ENCODE measurements at places on chromosomes 12 and 14.

GRCh38 chr14:75182821-75183220, 6.4 kb upstream of the TMED10 start:
- DNase-seq = peak; percentile 33

DNA sequence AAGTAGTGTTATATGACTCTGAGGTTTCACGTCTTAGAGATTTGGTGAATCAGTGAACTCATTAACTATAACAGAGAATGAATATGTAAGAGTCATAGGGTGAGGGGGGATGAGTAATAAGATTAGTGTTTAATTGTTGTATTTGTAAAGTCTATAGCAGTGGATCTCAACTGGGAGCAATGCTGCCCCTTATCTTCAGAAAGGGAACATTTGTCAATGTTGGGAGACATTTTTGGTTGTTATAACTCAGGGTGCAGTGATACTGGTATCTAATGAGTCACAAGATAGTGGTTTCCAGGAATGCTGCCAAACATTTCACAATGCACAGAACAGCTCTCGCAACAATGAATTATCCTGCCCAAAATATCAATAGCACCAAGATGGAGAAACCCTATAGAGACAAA, 1193.7 kb downstream of the GALC start:
- DNase-seq = peak; percentile 97

DNA sequence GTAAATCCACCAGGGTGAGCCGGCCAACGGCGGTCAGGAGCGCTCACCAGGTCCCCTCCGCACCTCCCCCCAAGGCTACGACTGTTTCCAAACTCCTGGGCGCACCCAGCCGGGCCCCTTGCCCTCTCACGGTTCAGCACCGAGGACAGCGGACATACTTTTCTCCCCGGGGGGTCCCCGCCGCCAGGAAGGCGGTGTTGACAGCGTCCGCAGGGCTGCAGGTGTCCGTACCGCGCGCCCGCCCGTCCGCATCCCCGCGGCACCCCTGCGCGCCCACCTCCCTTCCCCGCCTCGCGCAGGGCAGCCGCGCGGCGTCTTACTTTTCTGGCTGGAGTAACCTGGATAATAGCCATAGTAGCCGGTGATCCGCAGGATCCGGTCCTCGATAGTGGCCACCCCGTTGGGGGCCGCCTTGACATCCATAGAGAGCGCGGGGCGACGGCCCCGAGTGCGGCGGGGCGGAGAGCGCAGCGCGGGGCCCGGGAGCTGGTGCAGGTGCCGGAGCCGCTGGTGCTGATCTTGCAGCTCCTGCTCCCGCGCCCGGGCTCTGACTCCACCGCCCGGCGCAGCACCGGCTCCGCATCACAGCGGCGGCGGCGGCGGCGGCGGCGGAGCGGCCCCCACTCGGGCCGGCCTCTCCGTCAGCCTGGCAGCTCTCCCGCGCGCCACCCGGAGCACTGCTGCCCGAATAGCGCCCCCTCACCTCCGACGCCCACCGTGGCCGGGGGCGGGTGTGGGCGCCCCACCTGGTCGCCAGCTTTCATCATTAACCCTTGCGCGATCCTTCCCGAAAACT, at the start of gene SLC35F4:
SLC35F4 (minus strand) TSS at position 690 of the 796 bp plus-strand sequence.
- peak; percentile 22 for DNase-seq

DNA sequence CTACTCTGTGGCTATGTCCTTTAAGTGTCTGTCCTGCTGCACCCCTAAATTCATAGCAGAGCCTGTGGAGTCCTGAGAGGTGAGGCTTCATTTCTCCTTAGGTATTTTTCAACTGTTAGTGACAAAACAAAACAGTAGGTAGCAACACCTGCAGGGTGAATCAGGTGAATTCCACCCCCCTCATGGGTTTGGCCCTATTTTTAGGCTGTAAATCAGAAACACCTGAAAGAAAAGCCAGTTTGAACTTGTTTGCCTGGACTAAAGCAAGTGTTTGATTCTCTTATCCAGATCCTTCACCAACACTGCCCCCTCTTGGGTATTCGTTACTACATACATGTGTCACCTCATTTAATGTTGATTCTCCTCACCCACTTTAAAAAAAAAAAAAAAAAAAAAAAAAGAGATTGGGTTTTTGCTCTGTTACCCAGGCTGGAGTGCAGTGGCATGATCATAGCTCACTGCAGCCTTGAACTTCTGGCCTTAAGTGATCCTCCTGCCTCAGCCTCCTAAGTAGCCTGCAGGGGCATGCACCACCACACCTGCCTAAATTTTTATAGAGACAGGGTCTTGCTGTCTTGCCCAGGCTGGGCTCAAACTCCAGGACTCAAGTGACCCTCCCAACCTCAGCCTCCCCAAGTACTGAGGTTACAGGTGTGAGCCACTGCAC, 10.3 kb downstream of the TBPL2 start:
- DNase-seq = peak; percentile 63

GRCh38 chr14:55382483-55382882, 29.1 kb downstream of the ATG14 start:
- DNase-seq = no peak

GRCh38 chr12:51839310-51839947, 9.1 kb downstream of the FIGNL2 start:
- DNase-seq = no peak

DNA sequence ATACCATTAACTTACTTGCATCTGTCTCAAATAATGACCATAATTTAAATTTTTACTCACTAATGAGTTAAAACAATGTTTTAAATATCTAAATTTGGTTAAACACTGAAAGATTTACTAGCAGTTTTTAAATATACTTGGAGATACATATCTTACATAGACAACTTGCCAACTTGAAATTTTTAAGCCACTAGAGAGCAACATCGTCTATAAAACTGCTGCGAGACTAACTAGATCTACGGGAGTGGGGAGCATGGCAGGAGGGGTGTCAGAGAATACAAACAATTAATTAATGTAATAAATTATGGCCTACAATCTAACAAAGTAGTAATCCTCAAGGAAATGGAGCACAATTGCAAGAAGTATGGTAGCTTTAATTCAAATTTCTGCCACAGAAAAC, 120.4 kb downstream of the LRRIQ1 start:
- no peak for DNase-seq

DNA sequence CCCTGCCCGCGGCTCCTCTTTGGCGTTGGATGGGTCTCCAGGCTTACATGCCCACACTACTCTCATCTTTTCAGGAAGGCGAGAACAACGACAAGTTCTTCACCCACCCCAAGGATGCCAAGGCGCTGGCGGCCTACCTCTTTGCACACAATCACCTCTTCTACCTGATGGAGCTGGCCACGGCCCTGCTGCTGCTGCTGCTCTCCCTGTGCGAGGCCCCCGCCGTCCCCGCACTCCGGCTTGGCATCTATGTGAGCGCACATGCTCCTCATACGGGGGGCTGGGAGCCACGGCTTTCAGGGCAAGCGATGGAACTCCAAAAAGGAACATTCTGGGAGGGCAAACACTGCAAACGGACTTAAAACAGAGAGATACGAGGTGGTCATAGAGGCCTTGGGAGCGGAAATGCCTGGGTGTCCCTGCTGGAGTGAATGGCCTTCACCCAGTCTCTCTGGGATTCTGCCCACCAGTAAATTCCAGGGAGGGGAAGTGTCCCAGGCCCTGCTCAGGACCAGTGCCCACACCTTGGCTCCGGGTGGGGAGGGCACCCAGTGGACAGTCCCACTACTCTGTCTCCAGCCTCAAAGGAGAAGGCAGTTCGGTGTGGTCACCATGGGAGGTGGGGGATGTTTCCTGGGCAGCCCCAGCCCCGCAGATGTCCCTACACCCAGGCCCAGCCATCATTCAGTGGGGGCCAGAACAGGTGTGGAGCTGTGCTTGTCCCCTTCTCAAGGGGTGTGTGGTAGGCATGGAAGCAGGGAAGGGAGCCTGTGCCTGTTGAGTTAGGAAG, 45.0 kb downstream of the TPCN1 start:
- DNase-seq = no peak

DNA sequence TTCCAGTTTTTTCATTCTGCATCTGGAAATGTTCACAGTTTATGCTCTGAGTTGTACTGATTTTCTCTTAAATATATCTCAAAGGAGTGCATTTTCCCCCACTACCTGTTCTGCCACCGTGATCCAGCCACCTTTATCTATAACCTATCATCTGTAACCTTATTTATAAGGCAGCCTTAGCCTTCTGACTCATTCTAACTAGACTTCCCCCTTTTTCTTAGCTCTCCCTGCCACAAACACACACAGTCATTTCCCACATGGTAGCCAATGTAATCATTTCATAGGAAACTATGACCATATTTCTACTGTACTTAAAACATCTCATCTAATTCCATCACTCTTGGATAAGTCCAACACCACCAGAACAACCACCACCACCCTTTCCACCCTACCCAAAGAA, 10.8 kb upstream of the GYS2 start:
- no peak for DNase-seq

DNA sequence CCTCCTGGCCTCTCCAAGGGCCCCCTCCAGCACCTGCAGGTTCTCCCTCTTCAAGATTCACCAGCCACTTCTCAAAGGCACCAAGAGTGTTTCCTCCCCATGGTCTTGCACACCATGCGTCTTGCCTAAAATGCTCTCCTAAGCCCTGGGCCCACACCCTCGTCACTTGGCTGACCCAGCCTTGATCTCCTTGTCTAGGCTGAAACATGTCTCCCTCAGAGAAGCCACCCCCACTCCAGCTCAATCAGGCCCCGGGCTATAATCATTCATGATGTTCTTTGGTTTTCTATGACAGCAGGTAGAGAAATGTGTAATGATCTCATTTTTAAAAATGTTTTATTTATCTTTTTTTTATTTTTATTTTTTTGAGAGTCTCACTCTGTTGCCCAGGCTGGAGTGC, 88.1 kb downstream of the EFCAB11 start:
- no peak for DNase-seq

GRCh38 chr12:51429700-51430099, 5.1 kb downstream of the SLC4A8 start:
- no peak for DNase-seq

GRCh38 chr12:30985814-30986452, 59.4 kb downstream of the TSPAN11 start:
- DNase-seq = peak; percentile 8

DNA sequence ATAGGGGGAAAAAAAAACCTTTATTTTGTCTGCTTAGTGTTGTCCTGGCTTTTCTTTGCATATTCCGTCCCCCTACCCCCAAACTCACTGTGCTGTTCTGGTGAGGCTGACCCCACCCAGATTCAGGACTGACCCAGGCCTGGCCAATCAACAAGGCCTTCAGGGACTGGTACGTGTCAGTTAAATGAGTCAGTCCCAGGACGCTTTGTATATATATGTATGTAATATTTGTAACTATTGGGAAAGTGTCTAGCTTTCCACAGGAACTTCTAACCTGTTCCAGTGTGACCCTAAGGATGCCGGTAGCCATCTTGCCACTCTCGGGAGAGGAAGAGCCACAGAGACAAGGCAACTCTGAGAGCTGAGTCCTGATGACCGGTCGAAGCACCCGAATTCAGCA, 107.4 kb downstream of the VCPKMT start:
- no peak for DNase-seq

GRCh38 chr12:84741692-84742091, 170.9 kb downstream of the SLC6A15 start:
- no peak for DNase-seq

- DNase-seq = no peak
Measured at GRCh38 chr12:78835493-78835892, 29.1 kb upstream of the SYT1 start.

DNA sequence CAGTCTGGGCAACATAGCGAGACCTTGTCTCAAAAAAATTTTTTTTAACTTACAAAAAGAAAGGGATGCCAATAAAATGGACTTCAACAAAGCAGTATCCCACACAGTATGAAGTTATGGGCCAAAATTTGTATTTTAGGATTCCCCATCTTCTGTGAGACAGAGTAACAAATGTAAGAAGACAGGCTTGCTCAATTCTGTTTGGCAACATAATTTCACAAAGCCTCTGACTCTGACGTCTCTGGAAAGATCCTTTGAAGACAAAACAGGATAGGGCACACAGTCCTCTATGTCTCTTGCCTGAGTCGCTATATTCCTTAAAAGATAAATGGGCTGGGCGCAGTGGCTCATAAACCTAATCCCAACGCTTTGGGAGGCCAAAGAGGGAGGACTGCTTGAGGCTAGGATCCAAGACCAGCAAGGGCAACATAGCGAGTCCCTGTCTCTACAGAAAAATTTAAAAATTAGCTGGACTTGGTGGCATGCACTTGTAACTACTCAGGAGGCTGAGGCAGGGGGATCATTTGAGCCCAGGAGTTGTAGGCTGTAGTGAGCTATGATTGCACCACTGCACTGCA, 1.1 kb upstream of the HOMEZ start:
- no peak for DNase-seq

DNA sequence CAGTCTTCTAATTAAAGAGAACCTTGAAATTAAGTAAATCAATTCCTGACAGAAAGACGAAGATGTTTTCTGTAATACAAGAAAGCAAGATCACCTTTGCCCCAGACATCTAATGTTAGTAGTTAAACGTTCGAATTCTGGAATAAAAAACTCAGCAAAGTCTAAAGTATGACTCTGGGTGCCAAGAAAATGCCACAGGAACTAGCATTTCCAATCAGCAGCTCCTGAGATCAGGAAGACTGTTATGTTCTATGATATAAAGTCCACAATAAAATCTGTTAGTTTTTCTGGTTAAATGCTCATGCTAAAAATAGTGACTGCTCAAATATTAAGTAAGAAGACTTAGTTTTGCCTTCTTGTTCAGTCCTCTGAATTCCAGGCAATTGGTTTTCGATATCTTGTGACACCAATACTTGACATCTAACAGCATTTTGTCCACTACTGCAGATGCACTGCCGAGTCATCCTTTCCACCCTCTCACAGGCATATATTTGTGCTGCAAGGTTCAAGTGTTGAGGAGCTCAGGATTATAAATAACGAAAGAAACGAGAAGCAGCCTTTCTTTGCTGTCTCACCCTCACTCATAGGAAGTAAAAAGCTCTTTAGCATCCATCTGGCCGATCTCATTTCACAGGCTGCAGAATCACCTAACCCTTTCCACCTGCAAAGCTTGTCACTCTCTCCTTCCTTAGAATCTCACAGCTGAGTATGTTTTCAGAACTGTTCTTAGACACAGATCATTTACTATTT, 32.0 kb downstream of the SSH1 start:
- DNase-seq = no peak

DNA sequence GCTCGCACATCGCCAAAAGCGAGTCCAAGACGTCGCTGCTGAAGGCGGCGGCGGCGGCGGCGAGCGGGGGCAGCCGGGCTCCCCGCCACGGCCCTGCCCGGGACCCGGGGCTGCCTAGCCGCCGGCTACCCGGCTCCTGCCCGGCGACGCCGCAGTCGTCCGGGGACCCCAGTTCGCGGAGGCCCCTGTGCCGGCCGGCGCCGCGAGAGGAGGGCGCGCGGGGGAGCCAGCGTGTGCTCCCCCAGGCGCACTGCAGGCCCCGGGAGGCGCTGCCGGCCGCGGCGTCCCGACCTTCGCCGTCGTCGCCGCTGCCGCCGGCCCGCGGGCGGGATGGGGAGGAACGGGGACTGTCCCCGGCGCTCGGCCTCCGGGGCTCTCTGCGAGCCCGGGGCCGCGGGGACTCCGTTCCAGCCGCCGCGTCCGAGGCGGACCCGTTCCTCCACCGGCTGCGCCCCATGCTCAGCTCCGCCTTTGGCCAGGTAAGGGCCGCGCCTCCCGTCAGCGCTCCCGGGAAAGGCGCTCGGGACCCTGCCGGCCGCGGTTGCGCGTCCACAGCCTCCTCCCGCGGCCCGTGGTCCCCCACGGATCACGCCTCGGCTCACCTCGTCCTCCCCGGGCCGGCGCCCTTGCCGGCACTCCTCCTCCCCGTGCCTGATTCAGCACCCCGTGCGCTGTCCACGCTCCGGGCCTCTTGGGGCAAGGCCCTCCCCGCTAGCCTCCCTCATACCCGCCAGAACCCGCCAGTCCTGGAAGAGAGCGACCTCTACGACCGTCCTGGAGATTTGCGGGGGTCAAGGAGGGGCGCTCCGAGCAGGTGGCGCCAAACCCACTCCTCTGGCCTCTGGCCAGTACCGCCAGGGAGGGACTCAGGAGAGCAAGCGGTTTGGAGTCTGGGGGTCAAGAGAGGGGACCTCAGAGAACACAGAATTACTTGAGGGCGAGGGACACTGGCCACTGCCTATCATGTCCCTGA, 721 bp downstream of the CABP1 start:
- DNase-seq = no peak
